ENCODE measurements at places on chromosomes 13 and 19.

- DNase-seq, result no peak
These were observed 390.5 kb upstream of the HTR2A start for GRCh38 chr13:47287291-47287751.

DNA sequence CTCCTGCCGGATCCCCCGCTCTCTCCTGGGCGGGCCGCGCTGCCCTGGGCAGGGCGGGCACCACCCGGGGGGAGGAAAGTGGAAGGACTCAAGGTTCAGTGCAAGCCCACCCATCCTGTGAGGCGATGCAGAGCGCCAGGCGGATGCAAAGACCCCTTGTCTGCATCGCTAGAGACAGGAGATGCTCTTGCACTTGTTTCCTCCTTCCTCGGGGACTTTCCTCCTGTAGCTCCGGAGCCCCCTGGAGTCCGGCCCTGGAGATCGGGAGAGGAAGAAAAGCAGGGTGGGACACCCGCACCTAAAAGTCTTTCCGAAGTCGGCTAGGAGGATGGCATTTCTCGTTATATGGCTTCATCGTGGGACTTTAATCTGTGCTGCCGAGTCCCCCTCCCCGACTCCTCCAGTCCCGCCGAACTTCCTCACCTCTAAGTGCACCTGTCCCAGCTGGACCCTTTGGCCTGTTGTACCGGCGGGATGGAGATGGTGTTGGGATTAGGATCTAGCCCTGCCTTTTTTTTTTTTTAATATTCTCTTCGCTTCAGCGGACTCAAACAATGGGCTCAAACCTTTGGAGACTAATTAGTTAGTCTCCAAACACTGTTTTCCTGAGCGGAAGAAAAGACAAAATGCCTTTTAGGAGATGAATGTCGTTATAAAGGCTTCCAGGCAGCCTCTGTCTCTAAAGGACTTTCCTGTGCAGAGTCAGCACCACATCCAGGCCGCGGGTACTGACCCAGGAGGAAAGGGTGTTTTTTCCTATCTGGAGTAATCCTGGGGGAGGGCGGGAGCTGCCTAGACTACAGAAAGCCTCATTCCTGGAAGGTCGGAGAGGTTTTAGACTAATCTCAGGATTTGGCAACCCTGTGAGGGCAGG is 725 bp downstream of the FAM124A start:
- DNase-seq, result no peak

DNA sequence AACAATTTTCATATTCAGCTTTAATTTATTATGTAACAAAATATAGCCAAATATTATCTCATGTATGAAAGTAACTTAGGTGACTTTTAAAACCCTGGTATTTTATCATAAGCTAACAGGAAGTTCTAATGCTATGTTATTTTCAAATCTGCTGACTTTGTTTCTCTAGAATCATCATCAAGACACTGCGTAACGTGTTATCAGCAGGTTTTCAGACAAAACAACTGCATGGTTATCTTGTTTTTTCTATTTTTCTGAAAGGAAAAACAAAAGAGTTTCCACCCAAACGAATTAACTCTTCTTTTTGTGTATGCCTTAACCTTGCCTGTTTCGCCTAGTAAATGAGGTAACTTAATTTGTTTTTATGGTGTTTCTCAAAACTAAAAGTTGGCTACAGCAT is 156.3 kb downstream of the TBC1D4 start:
- DNase-seq, result no peak

- DNase-seq, result no peak
These were observed 49.3 kb upstream of the VSTM2B start for GRCh38 chr19:29476528-29476927.

- DNase-seq, result peak; percentile 26
These were observed 190.9 kb upstream of the KLF12 start for GRCh38 chr13:74325106-74325505.

- no peak for DNase-seq
These were observed 121.1 kb downstream of the IRS2 start for GRCh38 chr13:109665240-109665639.

GRCh38 chr13:24215732-24216131 is 55.2 kb downstream of the SPATA13 start:
- DNase-seq, result no peak

GRCh38 chr13:30872276-30872594 is 33.8 kb upstream of the MEDAG start:
- DNase-seq, result no peak

- no peak for DNase-seq
These were observed 51.7 kb downstream of the ERCC5 start for GRCh38 chr13:102897371-102898138.

DNA sequence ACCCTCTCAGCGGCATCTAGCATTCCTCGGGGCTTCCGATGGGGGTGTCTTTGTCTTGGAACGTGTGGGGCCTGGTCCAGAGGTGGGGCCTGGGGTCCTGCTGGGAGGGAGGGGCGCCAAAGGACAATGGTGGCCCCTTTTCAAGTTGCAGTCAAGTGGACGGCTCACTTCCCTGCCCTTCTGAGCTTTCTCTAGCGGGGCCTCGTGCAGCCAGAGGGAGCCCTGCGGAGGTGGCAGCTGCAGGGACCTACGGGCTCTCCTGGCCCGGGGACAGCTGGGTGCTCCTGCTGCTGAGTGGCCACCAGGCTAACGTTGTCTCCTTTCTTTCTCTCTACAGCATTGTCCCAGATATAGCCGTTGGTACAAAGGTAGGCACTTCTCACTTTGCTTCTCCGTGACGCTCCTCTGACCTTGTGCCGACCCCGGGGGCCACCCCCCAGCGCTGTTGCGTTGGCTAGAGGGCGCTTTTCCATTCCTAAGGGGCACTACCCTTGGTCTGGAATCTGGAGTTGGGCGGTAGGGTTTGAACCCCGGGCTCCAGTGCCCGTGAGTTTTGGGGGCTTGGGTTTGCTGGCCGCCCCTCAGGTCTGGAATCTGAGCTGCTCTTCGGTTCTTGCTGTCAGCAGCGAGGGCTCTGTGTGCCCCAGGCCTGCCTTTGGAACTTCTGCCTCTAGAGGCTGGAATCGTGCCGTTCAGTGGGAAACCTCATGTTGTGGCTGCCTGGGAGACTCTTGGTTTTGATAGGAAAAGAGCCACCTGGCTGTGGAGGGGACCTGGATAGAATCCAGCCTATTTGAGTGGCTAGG is 2.0 kb downstream of the PTBP1 start:
- DNase-seq, result no peak

DNA sequence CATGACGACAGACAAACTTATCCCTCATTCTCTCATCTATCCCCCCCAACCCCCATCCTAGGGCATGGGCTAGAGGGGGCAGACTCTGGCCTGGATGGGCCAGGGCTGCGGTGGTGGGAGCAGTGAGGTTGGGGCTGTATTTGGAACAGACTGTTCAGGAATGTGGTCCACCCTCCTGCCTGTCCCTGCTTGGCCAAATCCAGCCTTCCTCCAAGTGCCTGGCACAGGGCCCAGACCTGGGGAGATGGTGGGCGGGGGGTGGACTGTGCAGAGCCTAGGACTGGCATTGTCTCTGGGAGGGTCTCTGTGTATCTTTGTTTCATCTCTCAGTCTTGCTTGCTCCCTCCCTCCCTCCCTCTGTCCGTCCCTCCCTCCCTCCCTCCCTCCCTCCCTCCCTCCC is 14.2 kb downstream of the EGLN2 start:
- no peak for DNase-seq

DNA sequence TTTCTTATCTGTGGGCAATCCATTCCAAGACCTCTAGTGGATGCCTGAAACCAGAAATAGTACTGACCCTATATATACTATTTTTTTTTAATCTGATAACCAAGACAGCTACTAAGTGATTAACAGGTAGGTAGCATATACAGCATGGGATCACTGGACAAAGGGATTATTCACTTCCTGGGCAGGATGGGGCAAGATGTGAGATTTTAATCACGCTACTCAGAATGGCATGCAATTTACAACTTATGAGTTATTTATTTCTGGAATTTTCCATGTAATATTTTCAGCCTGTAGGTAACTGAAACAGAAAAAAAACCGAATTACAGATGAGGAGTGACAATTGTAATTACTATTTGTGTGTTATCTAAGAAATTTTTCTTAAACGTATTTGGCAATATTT is 41.2 kb downstream of the ZIC2 start:
- no peak for DNase-seq

DNA sequence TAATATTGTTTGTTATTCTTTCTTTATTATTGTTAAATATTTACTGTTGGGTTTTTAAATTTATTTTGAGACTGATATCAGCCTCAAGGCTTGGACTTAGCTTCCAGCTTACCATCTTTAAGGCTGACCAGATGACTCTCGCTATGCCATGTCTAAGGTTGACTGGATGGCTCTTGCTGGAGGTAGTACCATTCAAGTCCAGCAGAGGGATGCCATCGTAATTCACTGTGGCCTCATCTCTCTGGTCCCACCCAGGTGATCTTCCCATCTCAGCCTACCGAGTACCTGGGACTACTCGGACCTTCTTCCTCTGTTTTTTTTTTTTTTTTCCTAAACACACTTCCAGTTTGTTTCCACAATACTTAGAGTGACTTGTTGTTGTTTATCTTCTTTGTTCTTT is 41.7 kb upstream of the ZNF91 start:
- no peak for DNase-seq

GRCh38 chr13:37360556-37360955 is 238.0 kb downstream of the POSTN start:
- no peak for DNase-seq

GRCh38 chr13:48648446-48648845 is 5.3 kb upstream of the CYSLTR2 start:
- no peak for DNase-seq

DNA sequence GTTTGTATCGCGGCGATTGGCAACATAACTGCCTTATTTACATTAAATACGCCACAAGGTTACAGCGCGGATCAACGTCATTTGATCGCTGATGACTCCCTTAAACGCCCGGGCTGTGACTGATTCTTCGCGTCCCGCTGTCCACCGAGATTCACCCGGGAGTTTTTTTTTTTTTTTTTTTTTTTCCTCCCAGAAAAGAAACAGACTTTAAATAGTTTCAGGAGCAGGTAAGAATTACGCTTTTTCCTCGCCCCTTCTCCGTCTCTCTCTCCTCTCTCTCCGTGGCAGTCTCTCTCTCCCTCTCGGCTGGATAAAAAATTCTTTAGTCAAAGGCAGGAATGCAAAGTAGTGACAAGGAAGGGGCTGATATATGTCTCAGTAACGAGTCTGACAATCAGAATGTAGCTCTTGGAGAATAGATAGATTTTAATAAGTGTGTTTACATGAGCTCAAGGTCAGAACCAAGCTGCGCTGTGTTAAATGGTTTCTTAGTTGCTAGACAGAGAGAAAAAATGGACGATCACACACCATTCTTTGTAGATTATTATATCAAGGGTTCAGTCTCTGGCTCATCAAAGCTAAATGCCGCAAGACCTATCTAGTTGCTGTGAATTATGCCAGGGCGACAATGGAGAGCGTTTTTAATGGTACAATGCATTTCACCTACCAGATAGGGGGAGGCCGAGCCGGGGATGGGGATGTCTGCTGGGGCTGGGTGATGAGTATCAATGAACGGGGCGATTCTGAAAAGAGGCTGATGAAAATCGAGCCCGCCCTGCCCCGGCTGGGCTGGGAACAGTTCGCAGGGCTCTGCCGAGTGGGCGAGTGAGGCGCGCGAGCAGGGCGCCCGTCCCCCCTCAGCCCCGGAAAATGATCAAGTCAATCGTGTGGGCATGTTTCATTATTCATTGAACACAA is 147.2 kb upstream of the ZNF536 start:
- peak; percentile 37 for DNase-seq

GRCh38 chr13:100381595-100382224 is 206.9 kb downstream of the GGACT start:
- DNase-seq, result no peak

GRCh38 chr13:41678848-41679247 is 221.5 kb downstream of the RGCC start:
- DNase-seq, result no peak

- DNase-seq, result no peak
These were observed 5.6 kb downstream of the PNKP start for GRCh38 chr19:49861541-49862378.

- DNase-seq, result no peak
These were observed 997 bp upstream of the CACNG8 start for GRCh38 chr19:53961523-53962356.

- DNase-seq, result no peak
These were observed 1.8 kb upstream of the KLK4 start for GRCh38 chr19:50912727-50913716.

- DNase-seq, result peak; percentile 57
These were observed 38.4 kb upstream of the TCF3 start for GRCh38 chr19:1690699-1691307.

GRCh38 chr13:113941571-113942191 is 32.2 kb downstream of the C13orf46 start:
- DNase-seq, result no peak

DNA sequence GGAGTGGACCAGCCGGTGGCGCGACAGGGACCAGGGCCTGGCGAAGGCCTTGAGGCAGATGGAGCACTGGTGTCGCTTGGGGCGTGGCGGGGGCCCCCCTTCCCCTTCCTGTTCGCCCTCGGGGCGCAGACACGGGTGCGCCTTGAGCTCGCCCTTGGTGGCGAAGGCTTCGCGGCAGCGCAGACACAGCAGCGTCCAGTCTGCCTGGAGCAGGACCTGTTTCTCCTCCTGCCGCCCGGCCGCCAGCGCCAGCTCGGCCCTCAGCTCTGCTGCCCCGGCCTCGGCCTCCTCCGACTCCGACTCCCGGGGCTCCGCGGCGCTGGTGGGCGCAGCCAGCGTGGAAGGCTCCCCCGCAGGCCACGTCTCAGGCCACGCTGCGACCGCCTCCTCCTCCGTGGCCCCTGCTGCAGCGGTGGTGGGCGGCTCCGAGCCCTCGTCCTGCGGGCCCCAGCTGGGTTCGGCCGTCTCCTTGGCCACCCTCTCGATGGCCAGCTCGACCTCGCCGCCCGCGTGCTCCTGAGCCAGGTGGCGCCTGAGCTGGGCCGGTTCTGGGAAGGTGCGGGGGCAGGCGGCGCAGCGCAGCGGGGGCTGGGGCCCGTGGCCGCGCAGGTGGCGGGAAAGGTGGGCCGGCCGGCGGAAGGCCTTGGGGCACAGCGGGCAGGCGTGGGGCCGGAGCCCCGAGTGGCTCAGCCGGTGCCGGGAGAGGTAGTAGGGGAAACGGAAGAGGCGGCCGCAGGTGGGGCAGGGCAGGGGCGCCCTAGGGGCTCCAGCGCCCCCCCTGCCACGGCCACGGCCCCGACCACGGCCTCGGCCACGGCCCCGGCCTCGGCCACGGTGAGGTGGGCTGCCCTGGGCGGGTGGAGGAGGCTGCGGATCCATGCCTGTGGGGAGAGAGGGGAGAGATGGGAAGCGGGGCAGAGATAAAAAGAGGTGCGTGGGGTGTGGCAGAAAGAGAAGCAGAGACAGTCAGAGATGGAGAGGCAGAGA is 1.6 kb downstream of the ZNF579 start:
- DNase-seq, result no peak

- no peak for DNase-seq
These were observed 25.1 kb downstream of the ELF1 start for GRCh38 chr13:40993987-40994386.
